SK-N-SH (cell line): ENCODE measurements at places on chromosomes 3 and 15. TPM values are rescaled to one million over a fixed set of nuclear protein-coding genes. Genes with fewer than 3 reads are reported as not detected.

Gene C3orf62
- polyA plus RNA-seq, result 4.2 and 5.8 TPM in 2 replicates

Gene POPDC2
- polyA plus RNA-seq, result 19.9 and 38.8 TPM in 2 replicates

DNA sequence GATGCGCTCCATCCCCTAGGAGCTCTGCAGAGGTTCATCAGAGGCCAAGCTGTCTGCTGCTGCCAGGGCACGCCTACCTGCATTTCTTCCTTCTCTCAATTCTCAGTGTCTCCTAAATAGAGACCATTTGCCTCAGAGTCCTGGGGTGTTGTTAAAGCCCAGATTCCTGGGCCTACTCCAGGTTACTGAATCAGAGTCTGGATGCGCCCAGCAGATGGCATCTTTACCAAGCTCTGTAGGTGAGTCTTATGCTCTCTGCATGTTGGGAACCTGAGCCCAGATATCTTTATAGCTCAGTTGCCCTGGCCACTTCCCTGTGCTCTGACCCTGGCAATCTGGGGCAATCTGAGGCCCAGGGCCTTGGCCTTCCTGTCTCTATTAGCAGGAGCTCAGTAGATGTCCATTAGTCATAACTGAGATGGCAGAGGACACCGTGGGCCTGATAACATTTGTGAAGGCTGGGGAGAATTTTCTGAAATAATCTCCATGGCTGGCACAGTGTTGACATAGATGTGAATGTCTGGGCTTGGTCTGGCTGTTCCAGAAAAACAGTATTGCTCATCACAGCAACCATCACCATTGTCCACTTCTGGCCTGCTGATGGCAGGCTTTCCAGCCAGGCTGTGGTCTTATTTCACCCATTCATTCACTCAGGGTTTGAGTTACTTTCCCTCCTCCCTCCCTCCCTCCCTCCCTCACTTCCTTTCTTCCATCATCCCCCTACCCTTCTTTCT, 13.3 kb upstream of the RBP1 start:
- no peaks in the 10 kb centered on the region for H3K36me3 ChIP-seq
- no peak overlapping the region for H3K4me3 ChIP-seq
- no peaks in the 10 kb centered on the region for H3K27me3 ChIP-seq
- peaks cover 6% of the 10 kb centered on the region; the same call in 1 of the 2 replicates for H3K4me1 ChIP-seq

Gene CDHR4
- 0.07 and 0.13 TPM in 2 replicates for polyA plus RNA-seq

GRCh38 chr3:184029443-184029842, 2.1 kb upstream of the HTR3D start:
- DNase-seq, result no peak
- no peaks in the 10 kb centered on the region; the same call in 1 of the 2 replicates for H3K27me3 ChIP-seq
- no peak overlapping the region for H3K27ac ChIP-seq
- no peaks in the 10 kb centered on the region for H3K36me3 ChIP-seq
- H3K4me3 ChIP-seq, result no peak overlapping the region

GRCh38 chr3:51675201-51675611, 4.2 kb downstream of the TEX264 start:
- H3K4me3 ChIP-seq, result no peak overlapping the region
- H3K27me3 ChIP-seq, result no peaks in the 10 kb centered on the region
- H3K36me3 ChIP-seq, result no peaks in the 10 kb centered on the region
- no peak for DNase-seq
- H3K27ac ChIP-seq, result no peak overlapping the region

Gene MST1R
- polyA plus RNA-seq, result 0.23 and 0.36 TPM in 2 replicates
